Tibial nerve (tissue), 4 donors: ENCODE measurements at places on chromosomes 3 and 15.

DNA sequence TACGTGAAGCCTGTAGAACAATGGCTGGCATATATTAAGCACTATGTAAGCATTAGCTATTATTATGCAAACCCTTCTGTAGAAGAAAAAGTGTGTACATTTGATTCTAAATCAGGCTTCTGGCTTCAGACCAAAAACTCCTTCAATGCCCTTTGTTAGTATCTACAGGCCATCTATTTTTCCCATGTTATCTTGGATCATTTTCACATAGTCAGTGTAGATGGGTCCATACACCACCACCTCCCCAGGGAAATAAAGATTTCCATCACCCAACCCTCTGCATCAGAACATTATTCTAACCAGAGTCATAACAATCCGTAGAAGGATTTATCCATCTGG, 8.0 kb upstream of the KLHL6 start:
- DNase-seq = no peak

DNA sequence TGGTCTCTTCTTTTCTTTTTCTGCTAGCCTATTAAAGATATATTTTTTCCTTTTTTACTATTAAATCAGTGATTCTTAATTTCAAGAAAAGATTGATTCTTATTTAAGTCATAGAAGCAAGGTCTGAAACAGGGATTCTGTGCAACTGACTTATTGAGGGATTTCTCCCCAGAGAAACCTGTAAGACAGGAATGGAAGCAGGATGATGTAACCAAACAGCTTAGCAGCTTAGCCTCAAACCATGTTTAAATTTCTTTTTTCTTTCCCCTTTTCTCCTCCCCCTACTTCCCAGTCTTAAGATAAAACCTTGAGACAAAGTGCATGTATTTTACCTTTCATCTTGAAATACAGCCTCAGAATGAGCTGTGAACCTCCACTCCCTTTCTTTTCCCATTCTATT, 322.8 kb downstream of the NEK10 start:
- no peak for DNase-seq

GRCh38 chr3:25423780-25424588, 4.1 kb upstream of the RARB start:
- no peak for DNase-seq

- no peak for DNase-seq
These were observed 638.6 kb upstream of the TBL1XR1 start for GRCh38 chr3:177835917-177836316.

- no peak for DNase-seq
These were observed 24.3 kb upstream of the IL12A start for GRCh38 chr3:159964166-159964973.

GRCh38 chr3:37103103-37103808, 71.1 kb downstream of the LRRFIP2 start:
- no peak for DNase-seq

DNA sequence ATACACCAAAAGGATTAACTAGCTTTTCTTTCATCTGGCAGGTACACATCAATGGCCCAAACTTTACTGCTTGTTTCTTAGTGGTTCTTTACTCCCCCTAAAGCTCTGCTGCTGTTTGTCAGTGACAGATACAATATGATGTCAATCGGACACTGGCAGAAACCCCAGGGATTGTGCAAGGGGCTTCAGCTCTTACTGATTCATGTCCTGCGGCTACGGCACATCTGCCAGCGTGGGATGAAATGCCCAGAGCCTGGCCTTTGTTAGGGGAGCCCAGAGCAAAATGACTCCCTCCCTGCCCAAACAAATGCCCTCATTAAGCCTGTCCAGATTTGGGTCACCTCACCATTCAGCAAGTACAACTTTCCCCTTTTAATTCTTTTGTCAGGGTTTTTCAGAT, 28.3 kb downstream of the SRP14 start:
- DNase-seq = no peak

DNA sequence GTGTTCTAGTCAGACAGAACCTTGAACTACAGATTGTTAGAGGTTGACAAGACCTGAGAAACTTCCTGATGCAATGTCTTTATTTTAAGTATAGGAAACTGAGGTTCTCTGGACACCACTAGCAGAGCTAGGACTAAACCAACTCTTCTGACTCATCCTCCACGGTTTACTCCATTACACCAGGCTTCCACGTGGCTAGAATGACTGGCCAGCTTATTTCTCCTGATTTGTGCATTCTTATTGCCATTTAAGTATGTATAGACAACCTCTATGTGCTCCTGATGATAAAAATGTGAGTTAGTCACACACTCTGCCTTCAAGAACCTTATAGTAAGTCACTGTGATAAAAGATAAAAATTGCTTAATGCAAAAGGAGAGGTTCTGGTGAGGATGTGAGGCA, 182.7 kb downstream of the MEX3B start:
- no peak for DNase-seq

DNA sequence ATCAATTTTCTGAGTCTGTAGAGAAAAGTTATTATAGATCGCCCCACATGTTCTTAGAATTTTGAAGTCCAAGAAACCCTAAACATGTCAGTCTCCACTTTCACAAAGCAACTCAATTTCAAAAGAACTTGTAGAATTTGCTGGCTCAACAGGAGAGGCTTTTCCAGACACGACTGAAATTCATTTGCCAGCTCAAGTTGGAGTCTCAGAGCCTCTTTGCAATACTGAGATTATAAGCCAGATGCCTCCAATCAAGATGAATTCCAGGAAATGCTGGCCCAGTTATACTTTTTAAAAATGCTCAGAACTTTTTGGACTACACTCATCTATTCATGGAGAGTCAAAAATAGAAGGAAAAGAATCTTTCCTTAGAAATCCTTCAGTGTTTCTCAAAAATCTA, 56.9 kb upstream of the NLGN1 start:
- no peak for DNase-seq

GRCh38 chr3:183811638-183812037, 13.7 kb downstream of the MAP6D1 start:
- no peak for DNase-seq

DNA sequence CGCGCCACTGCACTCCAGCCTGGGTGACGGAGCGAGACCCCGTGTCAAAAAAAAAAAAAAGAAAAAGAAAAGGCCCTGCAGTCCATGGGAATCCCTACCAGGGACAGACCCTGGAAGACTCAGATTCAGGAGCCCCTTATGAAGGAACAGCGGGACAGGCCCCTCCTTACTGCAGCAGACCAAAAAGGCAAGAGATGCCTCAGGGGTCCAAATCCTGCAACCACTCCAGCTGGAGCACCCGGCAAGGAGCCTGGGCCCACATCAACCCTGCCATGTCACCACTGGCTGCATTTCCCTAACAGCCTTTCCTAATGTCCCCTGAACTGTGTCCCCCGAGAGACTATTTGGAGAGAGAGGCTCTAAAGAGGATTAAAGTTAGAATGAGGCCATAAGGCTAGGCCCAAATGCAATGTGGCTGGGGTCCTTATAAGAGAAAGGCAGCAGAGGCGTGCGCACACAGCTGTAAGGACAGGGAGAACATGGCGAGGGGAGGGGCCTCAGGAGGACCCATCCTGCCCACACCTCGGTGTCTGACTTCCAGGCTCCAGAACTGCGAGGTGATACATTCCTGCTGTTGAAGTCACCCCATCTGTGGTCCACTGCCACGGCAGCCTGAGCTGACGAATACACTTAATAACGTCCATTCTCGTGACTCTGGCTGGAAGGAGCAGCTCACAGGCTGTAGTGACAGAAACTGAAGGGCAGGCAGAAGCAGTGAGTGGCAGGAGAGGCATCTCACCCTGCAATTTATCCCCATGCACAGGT, 78.1 kb downstream of the ATP10A start:
- DNase-seq = no peak

- DNase-seq = no peak
These were observed 301.2 kb upstream of the PROK2 start for GRCh38 chr3:72086042-72086742.

GRCh38 chr3:38000242-38000916, 9.8 kb downstream of the VILL start:
- DNase-seq = no peak

DNA sequence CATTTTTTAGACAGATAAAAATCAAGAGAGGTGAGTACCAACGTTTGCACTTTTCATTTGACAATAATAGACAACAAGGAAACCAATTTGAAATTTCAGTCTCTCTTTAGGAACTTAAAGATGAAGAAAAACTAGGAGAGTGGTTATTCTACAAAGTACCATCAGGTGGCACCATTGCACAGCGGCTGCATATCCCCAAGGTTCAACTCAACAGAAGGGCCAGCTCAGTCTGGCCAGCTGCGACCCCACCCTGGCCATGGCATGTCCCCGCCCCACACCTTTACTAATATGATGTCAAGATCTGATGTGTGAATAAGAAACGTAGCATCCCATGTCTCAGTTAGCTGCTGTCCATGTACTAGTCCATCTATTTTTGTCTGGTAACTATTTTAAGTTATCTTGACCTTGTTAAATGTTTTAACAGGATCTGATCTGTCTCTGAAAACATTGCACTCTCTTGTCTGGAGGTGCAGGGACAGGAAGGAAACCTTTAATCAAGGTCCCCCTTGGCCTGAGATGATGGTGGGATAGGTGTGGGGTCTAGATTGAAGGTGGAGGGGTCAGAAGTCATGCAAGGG, 35.5 kb upstream of the CGNL1 start:
- peak; percentile 36 for DNase-seq

GRCh38 chr15:87212041-87212440, 1044.5 kb downstream of the NTRK3 start:
- DNase-seq = no peak

GRCh38 chr3:149845570-149846244, 32.7 kb downstream of the RNF13 start:
- no peak for DNase-seq

GRCh38 chr15:22806664-22807063, 20.2 kb downstream of the NIPA1 start:
- no peak for DNase-seq

GRCh38 chr3:4994823-4995499, 15.7 kb downstream of the BHLHE40 start:
- DNase-seq = peak; percentile 61
